ENCODE measurements at places on chromosomes 13 and 19. TPM values are rescaled to one million over a fixed set of nuclear protein-coding genes. Genes with fewer than 3 reads are reported as not detected.

- no peak for DNase-seq
Observed at GRCh38 chr13:76929320-76929719, 19.0 kb upstream of the ACOD1 start.

GRCh38 chr13:38213314-38213713, 136.3 kb upstream of the UFM1 start:
- no peak for DNase-seq

GRCh38 chr13:41054919-41055619, 6.2 kb upstream of the WBP4 start:
- DNase-seq, result no peak

OR7A5 gene
- not detected for total RNA-seq

FXYD3 gene
- not detected for total RNA-seq

Measured in psoas muscle (tissue), 8 donors.